Stomach (tissue), 19 donors: ENCODE measurements at places on chromosomes 1 and 21. TPM values are rescaled to one million over a fixed set of nuclear protein-coding genes. Genes with fewer than 3 reads are reported as not detected.

DNA sequence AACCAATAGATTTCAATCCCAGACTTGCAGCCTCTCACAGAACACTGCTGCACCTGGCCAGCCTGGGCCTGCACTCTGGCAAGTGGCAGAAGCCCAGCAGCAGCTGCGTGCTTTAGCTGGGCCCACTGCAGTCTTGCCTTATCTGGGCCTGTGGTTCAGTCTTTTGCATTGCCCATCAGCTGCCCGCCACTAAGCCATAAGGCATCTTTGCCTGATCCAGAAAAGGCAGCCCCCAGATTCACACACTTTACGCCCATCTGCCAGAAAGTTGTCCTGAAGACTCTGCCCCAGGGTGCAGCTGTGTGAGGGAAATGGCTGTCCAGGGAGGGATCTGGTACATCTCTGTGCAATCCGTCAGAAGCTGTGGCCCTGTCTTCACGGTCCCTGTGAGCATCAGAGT is 217.0 kb downstream of the DNAH14 start:
- H3K27me3 ChIP-seq, result no peaks in the 10 kb centered on the region
- no peak for DNase-seq
- H3K27ac ChIP-seq, result no peak overlapping the region
- no peak overlapping the region for H3K4me3 ChIP-seq
- no peaks in the 10 kb centered on the region for H3K36me3 ChIP-seq

Gene LIN28A
- not detected for total RNA-seq

DNA sequence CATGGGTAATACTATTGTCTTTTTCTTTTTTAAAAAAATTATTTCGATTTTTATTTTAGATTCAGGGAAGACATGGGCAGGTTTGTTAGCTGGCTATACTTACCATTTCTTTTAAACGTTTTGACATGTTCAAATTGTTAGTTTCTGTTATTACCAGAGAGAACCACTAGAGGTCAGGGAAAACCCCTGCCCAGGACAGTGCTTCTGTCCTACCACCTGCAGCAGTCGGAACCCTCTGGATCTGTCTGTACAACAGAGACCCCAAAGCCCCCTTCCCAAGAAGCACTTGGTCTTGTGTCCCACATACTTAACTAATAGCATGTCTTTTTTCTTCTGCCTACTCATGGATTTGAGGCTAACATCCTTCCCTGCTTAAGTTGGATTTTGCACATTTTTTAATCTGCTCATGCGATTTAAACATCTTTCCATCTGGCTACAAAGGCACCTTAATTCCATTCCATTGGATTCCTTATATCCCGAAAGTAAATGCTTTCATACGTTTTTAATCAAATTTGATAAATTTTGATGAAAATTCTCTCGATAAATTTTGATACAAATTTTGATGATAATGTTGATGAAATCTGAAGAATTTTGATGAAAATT is 10.0 kb upstream of the C1orf115 start:
- no peak overlapping the region for H3K4me3 ChIP-seq
- DNase-seq, result no peak
- H3K27me3 ChIP-seq, result no peaks in the 10 kb centered on the region
- H3K36me3 ChIP-seq, result no peaks in the 10 kb centered on the region

DNA sequence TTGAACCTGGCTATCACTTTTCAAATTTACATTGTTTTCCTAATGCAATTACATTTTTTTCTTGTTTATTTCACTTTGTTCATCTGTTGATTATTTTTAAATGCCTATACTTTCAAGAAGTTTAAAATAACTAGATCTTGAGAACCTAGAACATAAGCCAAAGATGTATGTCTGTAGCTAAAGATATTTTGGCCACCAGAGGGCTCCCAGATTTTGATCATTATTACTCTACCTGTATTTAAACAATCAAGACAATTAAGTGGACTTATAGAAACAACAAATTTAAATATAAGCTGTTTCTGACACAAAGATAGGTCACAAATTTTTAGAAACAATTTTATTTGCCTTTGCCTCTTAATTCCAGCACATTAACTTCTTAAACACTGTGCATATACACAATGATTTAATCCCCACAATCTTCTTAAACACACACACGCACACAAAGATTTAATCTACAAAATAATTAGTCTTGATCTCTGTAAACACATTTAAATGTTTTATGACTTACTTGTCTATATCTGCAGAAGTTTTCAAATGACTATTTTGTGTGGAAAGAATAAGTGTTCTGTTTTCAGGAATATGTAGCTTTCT is 380.0 kb downstream of the DSCAM start:
- H3K36me3 ChIP-seq, result no peaks in the 10 kb centered on the region
- DNase-seq, result no peak
- no peak overlapping the region for H3K27ac ChIP-seq
- no peaks in the 10 kb centered on the region for H3K27me3 ChIP-seq

- H3K36me3 ChIP-seq, result no peaks in the 10 kb centered on the region
- H3K27ac ChIP-seq, result no peak overlapping the region
- no peaks in the 10 kb centered on the region for H3K27me3 ChIP-seq
- DNase-seq, result no peak
- H3K4me3 ChIP-seq, result no peak overlapping the region
- H3K4me1 ChIP-seq, result no peaks in the 10 kb centered on the region
These were observed 194.5 kb downstream of the HS2ST1 start for GRCh38 chr1:87108814-87109411.

DNA sequence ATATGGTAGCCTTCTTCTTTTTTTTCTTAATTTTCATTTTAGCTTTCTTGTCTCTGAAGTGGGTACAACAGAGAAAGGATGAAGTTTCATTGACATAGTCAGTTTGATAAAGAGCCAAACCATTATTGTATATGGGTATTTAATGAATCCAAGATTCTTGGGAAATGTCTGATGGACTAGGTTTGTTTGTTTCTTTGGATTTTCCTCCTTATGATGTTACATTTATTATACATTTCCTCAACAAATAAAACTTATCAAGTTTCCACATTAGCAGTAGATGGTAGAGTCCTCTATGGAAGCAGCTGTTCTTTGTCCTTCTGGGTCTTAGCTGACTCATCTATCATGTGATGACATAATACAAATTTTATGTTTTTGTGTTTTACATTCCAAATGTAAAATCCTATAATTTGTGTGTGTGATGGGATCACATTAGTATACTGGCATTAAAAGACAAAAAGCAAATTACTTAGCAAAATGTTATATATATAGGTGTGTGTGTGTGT is 6.0 kb downstream of the COL24A1 start:
- no peaks in the 10 kb centered on the region for H3K36me3 ChIP-seq
- DNase-seq, result no peak
- peaks cover 6% of the 10 kb centered on the region for H3K4me1 ChIP-seq
- H3K4me3 ChIP-seq, result no peak overlapping the region
- no peak overlapping the region for H3K27ac ChIP-seq
- peaks cover 15% of the 10 kb centered on the region for H3K27me3 ChIP-seq

Gene LCE2C
- not detected for total RNA-seq

- no peaks in the 10 kb centered on the region for H3K36me3 ChIP-seq
- DNase-seq, result no peak
- no peak overlapping the region for H3K27ac ChIP-seq
These were observed 30.6 kb upstream of the USP24 start for GRCh38 chr1:55245781-55246180.

DNA sequence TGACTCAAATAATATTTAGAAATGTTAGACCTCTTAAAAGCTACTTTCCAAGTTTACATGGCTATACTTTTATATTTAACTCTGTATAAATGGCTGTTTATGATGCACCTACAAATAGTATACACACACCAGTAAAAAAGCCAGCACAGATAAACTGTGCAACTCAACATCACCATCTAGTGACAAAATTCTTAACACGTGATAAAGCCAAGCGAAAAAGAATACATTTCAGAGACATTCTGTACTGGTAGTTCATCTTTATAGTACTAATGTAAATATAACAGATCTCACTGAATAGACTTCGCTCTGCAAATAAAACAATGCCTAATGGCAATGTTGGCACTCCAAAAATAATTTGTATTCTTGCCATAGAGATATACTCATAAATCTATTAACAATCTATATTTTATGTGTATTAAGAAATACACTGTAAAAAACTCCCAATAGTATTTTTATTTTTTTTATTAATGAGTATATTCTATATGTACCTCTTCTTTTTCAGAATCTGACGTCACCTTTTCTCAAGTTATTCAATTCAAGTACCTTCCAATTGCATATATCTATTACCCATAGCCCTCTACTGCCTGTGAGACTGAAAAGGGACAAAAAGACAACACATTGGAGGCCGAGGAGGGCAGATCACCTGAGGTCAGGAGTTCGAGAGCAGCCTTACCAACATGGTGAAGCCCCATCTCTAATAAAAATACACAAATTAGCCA is 100.2 kb downstream of the DPYD start:
- no peak for DNase-seq
- no peak overlapping the region for H3K27ac ChIP-seq
- H3K4me3 ChIP-seq, result no peak overlapping the region
- H3K27me3 ChIP-seq, result no peaks in the 10 kb centered on the region

DNA sequence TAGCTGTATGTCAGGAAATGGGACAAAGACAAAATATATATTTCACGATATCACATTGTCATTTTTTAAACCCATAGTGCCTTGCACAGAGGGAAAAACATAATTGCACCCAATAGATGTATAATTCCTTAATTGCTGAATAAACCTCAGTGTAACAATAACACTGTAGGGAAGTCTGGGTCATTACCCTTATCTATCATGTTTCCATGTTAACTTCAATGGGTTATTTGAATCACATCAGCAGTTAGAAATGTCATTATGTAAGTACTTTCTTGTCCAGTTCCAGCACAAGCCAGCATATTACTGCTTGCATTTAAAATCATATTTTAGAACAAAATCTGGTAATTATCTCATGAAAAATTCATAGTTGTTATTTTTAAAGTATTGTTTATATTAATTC is 222.7 kb downstream of the HMCN1 start:
- no peaks in the 10 kb centered on the region for H3K27me3 ChIP-seq
- no peaks in the 10 kb centered on the region for H3K4me1 ChIP-seq
- no peak for DNase-seq
- no peak overlapping the region for H3K27ac ChIP-seq

DNA sequence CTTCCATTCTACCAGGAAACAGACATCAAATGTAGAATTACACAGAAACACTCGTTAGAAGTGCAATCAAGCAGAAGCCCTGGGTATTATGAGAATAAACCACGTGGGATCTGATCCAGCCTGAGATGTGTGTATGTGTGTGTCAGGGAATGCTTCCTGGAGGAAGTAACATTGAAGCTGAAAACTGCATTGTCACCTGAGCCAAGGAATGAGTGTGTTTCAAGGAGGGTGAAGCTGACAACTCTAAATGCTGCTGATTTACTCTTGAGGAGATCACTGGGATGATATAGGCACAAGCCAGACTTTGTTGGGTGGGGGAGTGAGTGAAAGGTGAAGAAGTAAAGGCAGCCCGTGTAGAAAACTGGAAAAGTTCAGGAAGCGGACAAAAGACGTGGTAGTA is 27.6 kb downstream of the FAAH start:
- no peak overlapping the region for H3K27ac ChIP-seq
- no peaks in the 10 kb centered on the region for H3K4me1 ChIP-seq
- no peaks in the 10 kb centered on the region for H3K36me3 ChIP-seq

Gene DRAXIN
- total RNA-seq, result not detected

- peak overlapping the region; percentile 93 for H3K27ac ChIP-seq
- no peaks in the 10 kb centered on the region for H3K27me3 ChIP-seq
- peaks cover 56% of the 10 kb centered on the region for H3K4me1 ChIP-seq
- peaks cover 4% of the 10 kb centered on the region for H3K36me3 ChIP-seq
These were observed 717 bp downstream of the YBX1 start for GRCh38 chr1:42682739-42683531.

- peak overlapping the region; percentile 97 for H3K27ac ChIP-seq
- H3K27me3 ChIP-seq, result no peaks in the 10 kb centered on the region
- H3K4me1 ChIP-seq, result peaks cover 33% of the 10 kb centered on the region
- no peaks in the 10 kb centered on the region for H3K36me3 ChIP-seq
- H3K4me3 ChIP-seq, result peak overlapping the region; percentile 90
- peak; percentile 82 for DNase-seq
These were observed 755 bp downstream of the SCMH1 start for GRCh38 chr1:41241354-41241748.

Gene TOR3A
- 5.3 TPM for total RNA-seq

DNA sequence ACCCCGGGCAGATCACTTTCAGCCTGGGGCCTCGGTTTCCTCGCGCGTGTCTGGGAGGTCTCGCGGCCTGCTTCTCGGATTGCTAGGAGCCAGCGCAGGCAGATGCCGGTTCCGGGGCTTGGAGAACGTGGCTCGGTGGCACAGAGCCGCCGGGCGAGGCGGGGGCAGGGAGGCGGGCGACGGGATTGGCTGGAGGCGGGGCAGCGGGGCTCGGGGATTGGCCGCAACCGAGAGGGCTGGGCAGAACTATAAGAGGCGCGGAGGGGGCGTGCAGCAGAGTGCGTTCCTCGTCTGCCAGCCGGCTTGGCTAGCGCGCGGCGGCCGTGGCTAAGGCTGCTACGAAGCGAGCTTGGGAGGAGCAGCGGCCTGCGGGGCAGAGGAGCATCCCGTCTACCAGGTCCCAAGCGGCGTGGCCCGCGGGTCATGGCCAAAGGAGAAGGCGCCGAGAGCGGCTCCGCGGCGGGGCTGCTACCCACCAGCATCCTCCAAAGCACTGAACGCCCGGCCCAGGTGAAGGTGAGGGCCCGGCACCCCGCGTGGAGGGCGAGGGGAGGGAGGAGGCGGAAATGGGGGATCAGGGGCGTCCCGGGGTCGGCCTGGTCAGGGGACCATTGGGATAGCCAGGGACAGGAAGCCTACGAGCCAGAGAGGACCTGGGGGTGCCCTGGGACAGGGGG is at the start of gene MFSD2A:
MFSD2A (plus strand) TSS at position 276 of the 677 bp plus-strand sequence; CDS start at position 424, 148 bp downstream.
- peaks cover 69% of the 10 kb centered on the region for H3K4me1 ChIP-seq
- peak within 1 kb of the TSS; percentile 68 for H3K27ac ChIP-seq
- H3K36me3 ChIP-seq, result no peaks in the 10 kb centered on the region
- H3K4me3 ChIP-seq, result peak within 1 kb of the TSS; percentile 65
- DNase-seq, result peak; percentile 96
- H3K27me3 ChIP-seq, result no peaks in the 10 kb centered on the region

DNA sequence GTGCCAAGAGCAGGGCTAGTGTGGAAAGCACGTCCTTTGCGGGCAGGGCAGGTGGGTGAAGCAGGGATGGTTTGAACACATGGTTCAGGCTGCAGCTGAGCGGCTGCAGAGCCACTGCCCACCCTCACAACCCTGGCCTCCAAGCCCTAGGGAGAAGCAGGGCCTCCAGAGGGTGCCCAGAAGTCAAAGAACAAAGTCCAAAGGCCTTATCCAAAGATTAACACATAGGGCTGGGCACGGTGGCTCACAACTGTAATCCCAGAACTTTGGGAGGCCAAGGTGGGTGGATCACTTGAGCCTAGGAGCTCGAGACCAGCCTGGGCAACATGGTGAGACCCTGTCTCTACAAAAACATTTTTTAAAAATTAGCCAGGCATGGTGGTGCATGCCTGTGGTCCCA is 46.8 kb downstream of the CAPN8 start:
- H3K27me3 ChIP-seq, result no peaks in the 10 kb centered on the region
- no peak overlapping the region for H3K27ac ChIP-seq
- H3K36me3 ChIP-seq, result no peaks in the 10 kb centered on the region
- no peak overlapping the region for H3K4me3 ChIP-seq
- DNase-seq, result no peak
- H3K4me1 ChIP-seq, result peaks cover 7% of the 10 kb centered on the region

- H3K36me3 ChIP-seq, result no peaks in the 10 kb centered on the region
- no peaks in the 10 kb centered on the region for H3K27me3 ChIP-seq
- no peak overlapping the region for H3K27ac ChIP-seq
- H3K4me1 ChIP-seq, result no peaks in the 10 kb centered on the region
- no peak overlapping the region for H3K4me3 ChIP-seq
- no peak for DNase-seq
These were observed 53.1 kb downstream of the STYXL2 start for GRCh38 chr1:167146903-167147539.

Gene DHRS3
- total RNA-seq, result 54.2 TPM
